Liver (tissue), 10 donors: ENCODE measurements at places on chromosomes 2 and 18. TPM values are rescaled to one million over a fixed set of nuclear protein-coding genes. Genes with fewer than 3 reads are reported as not detected.

DNA sequence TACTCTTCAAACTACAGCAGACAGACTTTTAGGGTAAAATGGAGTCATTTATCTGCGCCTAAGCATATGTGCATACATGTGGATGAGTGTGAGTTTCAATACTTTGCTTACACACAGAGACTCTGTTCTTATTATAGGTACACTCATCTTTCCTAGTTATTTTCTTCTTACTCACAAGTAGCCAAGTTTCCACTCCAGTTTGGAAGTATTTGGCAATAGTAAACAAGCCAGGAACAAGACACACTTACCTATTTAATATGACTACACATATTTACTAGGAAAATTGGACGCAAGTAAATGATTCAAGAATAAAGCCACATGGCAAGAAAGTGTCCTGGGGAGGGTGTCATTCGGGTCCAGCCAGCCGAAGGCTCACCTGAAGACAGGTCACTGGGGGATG lies 414.3 kb downstream of the FBXO15 start:
- no peak for DNase-seq

GULP1 gene
- 0.61 TPM for polyA plus RNA-seq

DNA sequence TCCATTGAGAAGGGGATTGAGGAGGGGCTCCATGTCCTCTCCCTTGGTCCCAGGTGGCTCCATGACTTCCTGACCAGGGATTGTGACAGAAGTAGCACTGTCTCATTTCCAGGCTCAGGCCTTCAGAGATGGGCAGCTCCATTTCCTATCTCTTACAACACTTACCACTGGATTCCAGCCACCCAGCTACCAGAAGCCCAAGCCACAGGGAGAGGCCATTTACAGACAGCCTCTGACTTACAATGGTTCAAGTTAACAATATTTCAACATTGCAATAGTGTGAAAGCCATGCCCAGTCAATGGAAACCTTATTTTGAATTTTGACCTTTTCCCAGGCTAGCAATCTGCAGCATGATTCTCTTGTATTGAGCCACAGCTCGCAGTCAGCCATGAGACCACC lies 164.9 kb upstream of the AGAP1 start:
- no peak for DNase-seq

DNA sequence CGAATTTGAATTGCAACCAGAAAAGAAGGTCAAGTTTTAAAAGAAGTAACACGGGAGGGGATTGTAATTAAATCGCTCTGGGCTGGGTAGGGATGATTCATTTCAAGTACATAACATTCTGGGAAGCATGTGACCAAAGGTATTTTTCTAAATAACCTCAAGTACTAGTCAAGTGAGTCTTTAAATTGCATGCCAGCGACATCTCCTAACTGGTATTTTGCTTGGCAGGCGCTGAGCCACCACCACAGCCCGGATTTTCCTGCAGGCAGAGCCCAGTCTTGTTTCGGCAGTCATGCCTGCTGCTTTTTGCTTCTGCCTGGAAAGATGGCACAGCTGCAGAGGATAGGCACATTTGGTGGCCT lies 33.7 kb upstream of the NPAS2 start:
- DNase-seq = no peak

DNA sequence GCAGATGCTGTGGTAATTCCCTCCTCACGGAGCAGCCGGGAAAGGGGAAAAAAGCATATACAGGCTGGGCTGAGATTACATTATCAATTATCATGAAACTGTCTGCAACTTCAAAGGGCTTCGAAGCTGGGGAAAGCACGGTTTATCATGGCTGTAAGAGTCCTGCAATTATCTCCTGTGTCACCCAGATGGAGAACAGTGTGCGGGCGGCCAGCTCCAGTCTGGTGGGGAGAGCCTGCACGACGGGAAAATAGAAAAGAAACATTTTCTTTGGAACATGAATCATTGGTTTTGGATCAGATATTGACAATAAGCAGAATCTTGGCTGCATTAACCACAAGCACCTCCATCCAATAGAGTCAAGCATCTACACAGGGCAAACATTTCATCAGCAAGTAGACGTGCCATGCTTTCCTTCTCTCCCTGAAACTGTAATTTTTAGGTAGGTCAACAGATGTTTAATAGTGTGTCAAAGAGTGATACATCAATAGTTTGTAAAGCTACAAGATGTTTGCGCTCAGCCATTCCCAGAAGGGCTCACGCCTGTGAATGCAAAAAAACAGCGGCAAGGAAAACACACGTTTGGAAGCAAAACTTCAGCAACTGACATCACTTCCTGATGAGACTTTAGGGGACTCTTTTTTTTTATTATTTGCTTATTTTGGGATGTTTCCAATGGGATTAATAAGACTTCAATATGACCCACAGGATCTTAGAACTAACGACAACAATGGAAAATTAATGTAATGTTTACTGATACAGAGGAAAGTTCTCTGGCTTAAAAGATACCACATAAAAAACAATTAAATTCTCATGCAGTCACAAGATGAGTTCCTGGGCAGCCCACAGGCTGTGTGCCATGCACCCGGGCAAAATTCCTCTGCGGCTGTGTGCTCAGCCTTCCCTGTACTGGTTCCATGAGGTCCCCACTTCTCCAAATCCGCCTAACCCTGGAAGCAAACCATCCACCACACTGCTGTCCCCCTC lies 111.0 kb upstream of the SALL3 start:
- no peak for DNase-seq

DNA sequence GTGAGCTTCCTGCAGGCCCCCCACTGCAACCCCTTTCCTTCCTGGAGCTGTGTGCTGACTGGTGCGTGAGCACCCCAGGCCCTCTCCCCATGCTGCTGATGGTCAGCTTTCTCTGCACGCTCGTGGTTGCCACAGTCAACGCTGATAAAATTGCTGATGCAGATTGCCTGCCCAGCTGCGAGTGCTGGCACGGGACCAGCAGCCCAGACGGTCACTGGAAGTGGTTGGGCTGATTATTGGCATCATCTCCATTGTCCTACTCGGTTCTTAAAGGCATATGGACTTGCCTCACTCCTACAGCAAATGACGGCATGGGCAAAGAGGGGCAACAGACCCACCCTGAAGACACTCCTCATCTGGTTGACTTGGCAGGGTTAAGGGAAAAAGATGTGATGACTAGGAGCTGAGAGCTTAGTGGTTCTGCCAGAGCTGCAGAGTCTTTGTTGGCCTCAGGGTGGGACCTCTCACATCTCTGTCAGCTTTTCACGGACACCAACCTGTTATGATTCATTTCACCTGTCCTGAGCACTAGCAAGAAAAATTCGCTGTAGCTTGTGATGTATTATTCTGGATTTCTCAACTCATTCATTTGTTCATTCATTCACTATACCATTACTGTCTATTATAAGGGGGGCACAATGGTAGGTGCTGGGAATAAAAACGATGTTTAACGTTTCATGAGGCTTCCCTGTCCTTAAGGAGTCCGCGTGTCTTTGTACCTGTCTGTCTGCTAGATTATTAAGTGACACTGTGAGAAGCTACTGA lies 38.4 kb downstream of the PAX8 start:
- DNase-seq = no peak

DNA sequence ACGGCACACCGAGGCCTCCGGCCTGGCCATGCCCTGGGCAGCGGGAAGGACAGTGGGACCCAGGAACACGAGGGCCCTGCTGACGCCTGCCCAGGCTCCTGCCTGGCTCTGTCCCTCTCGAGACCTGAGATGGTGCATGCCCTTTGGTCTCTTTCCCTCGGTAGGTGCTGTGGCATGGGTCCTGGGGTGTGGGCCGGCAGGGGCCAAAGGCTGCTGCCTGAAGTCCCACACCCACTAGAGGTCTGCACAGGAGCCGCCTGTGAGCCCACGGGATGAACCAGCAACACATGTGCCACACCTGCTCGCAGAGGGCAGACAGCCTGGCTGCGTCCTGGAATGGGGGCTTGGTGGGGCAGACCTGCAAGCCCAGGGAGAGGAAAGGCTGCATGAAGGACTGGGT lies 73.3 kb downstream of the NDUFA10 start:
- no peak for DNase-seq

HOXD12 gene
- polyA plus RNA-seq = not detected

DNA sequence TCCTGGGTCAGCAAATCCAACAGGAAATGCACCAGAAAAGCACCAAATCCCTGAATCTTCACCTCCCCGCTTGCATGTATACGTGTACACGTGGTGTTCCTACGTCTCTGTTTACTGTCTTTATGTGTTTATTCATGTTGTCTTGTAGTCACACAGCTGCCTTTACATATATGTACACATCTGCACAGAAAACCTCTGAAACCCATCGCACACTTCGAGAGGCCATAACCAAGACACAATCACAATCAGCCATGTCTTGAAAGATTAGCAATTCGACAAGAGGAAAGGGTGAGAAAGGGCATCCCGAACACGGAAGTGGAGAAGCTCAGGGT lies 98.1 kb downstream of the PLB1 start:
- DNase-seq = no peak

DNA sequence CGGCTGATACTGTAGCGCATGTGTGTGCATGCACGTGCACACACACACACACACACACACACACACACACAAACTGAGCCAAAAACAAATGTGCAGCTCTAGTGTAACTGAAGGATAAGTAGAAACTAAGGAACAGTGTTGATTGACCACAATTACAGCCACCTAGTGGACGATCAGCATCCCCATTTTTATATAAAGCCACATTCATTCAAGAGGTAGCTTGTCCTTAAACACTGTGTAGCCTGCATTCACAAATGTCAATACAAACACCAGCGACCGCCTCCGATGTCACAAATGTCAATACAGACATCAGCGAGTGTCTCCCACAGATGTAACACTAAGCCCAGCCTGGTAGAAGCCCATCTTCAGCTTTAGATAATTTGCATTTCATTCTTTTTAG lies 167.4 kb downstream of the PTGR3 start:
- DNase-seq = no peak

GRCh38 chr2:140436936-140437335 lies 1656.7 kb upstream of the NXPH2 start:
- no peak for DNase-seq

DNA sequence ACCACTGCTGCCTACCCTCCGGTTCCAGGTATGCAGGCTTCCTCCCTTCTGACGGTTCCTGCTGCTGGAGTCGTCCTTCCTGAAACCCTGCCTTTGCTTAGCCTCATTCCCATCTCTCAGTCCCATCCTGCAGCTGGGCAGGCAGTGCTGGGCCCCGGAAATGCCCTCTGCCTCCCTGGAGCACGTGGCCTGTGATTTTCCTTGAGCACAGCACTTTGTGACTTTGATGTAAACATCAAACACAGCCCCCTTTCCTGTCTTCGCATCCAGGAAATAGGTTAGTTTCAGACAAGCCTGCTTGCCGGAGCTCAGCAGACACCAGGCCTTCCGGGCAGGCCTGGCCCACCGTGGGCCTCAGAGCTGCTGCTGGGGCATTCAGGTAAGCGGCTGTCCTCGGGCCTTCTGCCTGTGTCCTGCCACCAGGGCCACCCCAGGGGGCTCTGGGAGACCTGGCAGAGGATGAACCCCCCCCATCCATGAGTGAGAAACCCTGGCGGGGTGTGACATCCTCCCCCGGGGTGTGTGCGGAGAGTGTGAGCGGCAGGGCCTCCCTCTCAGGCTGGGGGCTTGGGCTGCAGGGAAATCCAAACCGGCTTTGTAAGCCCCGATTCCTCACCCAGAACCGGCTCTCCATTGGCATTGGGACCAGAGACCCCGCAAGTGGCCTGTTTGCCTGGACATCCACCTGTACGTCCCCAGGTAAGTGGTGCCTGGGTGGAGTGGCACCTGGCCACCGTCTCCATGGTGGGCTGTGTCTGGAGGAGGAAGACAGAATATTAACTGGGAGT lies at the start of gene ZAP70:
Gene ZAP70 (plus strand): TSS at position 281 of the 788 bp plus-strand sequence. CDS start 10,461 bp downstream, outside the sequence.
- no peak for DNase-seq

DNA sequence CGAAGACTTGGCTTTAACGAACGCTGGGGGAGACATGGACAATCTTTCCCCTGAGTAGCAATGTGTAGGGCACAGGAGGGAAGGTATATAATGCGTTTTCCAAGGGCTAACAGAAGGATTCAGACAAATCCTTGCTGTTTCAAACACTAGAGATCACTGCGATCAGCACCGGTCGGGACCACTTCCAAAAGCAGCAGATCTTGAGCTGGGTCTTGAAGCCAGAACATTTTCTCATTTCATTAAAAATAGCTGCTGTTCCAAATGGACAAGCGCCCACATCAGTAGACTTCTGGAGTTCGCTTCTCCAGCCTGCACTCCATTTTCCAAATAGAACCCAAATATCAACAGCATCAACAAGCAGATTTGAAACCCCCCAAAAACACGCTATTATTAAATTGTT lies 65.1 kb upstream of the MAPRE2 start:
- no peak for DNase-seq

CXCR2 gene
- 0.60 TPM for polyA plus RNA-seq

LYG2 gene
- not detected for polyA plus RNA-seq

NCKAP1 gene
- 16.1 TPM for polyA plus RNA-seq

DNA sequence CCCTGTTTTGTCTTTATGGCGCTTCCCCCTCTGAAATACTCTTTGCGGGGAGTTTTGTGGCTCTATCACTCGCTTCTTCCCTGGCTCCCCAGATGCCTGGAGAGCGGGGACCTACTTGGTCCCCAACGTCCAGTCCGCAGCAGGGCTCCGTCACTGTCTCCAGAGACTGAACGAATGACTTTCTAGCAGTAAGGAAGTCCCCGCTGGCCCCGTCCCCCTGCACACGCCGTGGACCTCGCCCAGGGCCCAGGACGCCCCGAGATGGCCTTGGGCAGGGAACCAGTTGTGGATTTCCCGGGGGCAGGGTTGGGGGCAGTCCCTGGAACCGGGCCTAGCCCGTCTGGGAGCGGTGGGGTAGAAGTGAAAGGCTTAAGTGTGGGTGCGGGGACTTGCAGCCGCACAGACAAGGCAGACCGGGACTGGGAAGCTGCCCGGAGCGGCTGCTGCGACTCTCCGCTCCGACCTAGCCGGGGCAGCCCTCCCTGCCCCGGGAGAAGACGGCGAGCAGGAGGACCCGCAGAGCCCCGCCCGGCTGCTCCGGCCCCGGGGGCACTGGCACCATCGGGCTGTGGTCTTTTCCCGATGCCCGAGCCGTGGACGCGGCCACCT lies 821 bp upstream of the EPHA4 start:
- DNase-seq = peak; percentile 34

DNA sequence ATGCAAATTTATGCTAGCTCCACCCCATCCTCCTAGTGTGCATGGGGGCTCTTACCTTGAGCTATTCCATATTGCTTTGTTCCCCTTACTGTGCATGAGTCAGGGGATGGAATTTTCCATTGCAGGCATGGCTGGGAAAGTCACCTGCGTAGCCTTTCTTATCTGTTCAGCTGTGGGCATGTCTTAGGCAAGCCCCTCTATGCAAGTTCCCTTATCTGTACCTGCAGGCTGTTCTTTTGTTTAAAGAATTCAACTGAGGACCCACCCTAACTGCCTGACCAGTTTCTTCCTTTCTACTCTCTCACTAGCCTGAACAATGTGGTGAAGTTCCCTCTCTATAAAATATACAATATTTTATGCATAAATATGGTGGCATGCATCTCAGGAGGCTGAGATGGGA lies 54.2 kb upstream of the CDCA7 start:
- DNase-seq = no peak

- DNase-seq = no peak
These were observed 198.2 kb downstream of the NCKAP5 start for GRCh38 chr2:133369901-133370658.

DNA sequence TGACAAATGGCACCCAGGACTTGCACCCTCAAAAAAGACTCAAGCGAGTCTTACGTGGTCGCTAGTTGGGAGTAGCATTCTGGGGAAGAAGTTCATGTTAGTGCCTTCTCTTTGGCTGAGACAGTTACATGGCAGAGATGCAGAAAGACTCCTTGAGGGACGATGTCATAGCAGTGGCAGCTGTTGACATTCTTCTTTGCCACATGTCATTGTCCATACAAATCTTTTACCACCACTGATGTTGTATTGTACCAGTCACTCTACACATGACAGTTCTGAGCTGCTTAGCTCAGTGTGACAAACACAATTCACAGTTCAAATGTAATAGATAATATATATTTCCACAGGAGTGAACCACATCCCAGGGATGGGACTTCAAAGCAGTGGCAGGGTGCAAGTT lies 197.1 kb downstream of the TCF4 start:
- no peak for DNase-seq
